ENCODE measurements at places on chromosomes 3 and 15.

GRCh38 chr3:136658946-136659682 lies 93.1 kb downstream of the STAG1 start:
- no peak for DNase-seq

DNA sequence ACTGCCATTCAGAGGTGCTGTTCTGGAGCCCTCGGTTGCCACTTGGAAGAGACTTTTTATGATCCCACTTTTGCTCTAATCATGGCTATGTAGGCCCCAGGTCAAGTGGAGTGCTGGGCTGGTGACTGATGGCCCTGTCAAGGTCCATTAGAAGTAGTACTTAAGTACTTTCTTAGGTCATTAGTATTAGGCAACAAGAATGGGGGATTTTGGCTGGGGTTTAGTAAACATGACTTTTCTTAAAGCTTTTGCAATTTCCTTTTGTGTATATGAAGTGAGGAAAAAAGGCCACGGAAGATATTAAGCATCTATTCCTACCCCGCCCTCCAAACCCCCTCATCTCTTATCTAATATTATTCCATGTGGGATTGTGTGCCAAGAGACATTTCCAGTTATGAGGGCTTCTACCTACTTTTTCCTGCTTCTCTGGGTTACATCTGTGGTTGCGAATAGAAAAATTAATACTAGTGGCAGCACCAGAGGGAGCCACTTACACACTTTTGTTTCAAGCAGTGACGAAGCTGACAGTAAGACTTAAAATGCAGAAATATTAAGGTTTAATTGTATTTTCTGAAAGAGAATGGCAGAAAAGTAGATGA lies 13.9 kb downstream of the NLGN1 start:
- no peak for DNase-seq

DNA sequence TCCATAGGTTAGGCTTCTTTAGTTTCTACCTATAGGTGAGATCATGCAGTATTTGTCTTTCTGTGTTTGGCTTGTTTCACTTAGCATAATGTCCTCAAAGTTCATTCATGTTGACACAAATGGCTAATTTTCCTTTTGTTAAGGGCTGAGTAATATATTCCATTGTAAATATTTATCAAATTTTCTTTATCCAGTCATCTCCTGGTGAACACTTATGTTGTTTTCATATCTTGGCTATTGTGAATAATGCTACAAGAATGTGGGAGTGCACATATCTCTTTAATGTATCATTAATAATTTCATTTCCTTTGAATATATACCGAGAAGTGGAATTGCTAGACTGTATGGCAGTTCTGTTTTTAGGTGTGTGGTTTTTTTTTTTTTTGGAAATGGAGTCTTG lies 250.9 kb upstream of the SEMA6D start:
- no peak for DNase-seq

- no peak for DNase-seq
These were observed 26.7 kb upstream of the MCF2L2 start for GRCh38 chr3:183455089-183455488.

DNA sequence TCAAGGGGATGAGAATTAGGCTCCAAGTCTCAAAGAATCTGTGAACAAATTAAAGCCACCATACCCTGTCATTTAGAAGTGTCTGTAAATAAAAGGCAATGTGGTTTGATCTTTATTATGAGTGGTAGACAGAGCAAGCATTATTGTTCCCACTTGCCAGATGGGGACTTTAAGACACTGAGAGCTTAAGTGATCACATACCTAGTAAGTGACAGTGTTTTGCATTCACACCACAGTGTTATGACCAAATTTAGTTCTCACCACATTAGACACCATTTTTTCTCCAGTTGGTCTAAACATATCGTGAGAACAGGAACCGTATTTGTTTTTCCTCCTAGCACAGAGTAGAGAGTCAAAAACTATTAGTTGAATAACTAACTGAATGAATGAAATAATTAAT lies 13.2 kb upstream of the ZBED2 start:
- no peak for DNase-seq
